ENCODE measurements at places on chromosomes 16 and 17.

DNA sequence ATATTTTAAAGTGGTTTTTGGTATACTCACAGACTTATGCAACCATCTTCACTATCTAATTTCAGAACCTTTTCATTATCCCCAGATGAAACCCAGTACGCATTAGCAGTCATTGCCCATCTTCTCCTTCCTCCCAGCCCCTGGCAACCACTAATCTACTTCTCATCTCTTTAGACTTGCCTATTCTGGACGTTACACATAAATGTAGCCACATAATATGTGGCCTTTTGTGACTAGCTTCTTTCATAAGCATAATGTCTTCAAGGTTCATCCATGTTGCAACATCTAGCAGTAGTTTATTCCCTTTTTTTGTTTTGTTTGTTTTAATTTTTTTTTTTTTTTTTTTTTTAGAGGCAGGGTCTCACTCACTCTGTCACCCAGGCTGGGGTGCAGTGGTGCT is 28.5 kb upstream of the C17orf107 start:
- DNase-seq = no peak

DNA sequence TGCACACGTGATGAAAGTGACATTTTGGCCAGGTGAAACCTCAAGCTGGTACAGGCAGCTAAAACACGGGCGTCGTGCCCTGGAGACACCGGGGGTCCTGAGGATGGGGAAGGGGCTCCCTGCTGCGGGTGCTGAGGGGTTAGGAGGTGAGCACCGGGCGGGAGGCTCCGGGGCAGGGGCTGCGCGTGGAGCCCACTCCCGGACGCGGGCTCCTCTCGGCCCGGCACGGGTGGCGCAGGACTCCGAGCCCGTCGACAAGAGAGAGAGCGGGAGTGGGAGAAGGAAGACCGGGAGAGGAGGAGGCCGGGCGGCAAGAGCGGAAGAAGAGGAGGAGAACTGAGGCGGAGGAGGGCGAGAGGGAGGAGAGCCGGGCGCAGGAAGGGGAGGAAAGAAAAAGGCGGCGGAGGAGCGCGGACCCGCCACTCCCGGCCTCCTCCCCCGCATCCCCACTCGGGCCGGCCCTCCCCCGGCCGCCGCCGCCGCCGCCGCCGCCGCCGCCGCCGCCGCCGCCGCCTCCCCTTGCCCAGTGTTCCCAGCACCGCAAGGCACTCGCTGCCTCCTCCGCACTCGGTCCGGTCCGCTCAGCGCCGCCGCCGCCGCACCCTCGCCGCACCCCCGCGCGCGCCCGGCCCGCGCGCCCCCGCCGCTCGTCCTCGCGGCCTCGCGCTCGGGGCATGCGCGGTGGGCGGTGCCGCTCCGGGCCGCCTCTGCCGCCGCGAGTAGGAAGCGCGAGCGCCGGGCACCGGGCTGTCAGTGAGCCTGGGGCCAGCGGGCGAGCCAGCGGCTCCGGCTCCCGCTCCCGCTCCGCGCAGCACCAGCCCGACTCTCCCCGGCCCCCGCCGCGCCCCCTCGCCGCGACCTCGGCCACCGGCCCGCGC is at the start of gene PRKCA:
PRKCA (plus strand) TSS at position 750 of the 878 bp plus-strand sequence.
- DNase-seq = peak; percentile 73

DNA sequence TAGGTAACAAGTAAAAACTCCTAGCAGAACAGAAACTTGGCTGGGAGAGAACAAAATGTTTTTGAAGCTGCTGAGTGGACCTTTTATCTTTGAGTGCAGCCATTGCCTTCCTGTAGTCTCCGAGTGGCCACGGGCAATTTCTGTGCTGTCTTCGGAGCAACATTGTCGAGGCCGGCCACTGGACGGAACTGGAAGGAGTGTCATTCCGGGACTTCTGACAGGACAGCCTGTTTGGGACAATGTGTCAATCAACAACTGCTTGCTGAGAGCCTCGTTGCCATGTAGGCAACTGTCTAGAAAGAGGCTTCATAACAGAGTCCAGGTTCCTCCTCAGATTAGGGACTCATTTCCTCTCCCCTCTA is 96.2 kb upstream of the CDYL2 start:
- no peak for DNase-seq

DNA sequence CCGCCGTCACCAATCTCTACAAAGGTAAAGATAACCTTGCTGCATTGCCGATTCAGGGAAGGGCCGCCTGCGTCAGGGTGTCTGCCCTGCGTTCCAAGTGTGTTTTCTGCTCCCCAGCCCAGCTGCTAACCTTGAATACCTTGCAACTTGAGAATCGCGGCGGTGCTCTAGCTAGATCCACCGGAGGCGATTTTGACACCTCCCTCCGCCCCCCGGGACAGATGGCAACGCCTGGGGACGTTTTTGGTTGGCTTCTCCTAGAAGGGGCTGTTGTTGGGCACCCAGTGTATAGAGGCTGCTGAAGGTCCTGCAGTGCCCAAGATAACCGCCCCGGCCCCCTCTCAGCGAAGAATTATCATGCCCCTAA is 1.5 kb downstream of the HAPSTR1 start:
- DNase-seq = peak; percentile 27

DNA sequence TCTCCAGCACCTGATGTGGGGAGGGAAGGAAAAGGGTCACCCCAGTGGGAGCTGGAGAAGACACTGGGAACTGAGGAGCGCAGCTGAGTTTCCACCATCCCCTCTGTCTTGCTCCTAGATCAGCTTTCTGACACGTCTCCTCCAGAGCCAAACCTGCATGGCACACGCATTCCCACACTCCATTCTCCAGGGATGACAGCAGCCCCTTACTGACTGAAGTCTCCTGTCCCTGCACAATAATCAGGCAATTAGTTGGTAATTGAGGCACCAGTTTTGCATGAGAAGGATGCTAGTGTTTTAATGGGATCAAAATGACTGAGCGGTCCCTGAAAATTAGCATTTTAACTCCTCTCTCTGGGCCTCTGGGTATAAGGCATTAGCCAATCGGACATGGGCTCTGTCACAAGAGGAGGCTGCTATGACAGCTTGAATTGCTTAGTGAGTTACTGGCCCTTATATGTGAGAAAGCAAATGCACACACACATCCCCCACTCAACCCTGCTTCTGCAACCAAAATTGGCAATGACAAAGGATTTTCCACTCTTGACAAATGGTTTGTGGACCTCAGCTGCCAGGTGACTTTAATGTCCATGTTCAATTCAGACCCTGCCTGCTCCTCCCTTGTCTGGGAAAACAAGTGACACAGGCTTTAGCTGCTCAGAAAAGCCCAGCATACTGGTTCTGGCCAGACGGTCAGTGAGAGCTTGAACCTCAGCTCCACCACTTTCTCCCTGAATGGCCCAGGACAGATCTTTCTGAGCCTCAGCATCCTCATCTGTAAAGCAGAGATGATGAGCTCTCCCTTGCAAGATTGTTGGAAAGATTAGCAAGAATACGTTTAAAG is 57.2 kb upstream of the SREBF1 start:
- no peak for DNase-seq

DNA sequence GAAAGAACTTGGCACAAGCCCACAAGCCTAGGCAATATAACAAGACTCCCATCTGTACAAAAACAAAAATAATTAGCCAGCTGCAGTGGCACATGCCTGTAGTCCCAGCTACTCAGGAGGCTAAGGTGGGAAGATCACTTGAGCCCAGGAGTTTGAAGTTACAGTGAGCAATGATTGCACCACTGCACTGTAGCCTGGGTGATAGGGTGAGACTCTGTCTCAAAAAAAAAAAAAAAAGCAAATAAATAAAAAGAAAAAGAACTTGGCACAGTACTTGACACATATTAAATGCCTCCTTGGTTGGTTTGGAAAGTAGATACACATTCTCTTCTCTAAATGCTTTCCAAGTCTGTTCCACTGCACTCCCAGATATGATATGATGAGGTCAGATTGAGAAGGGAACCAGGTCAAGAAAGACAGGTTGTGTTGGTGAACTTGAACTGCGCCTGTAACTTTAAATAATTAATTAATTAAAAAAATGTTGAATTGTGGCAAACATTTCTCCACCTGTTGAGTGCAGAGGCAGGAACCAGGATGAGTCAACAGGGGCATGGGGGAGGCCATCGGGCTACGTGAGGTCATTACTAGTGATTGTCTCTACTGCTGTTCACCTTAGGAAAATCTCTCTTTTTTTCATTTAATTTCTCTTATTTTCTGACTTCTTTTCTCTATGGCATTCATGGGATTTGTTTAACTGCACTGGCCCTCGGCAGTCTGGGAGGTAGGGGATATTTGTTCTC is 25.9 kb upstream of the EFCAB13 start:
- no peak for DNase-seq

- DNase-seq = no peak
Measured at GRCh38 chr17:61201211-61201610, 198.4 kb upstream of the TBX2 start.

DNA sequence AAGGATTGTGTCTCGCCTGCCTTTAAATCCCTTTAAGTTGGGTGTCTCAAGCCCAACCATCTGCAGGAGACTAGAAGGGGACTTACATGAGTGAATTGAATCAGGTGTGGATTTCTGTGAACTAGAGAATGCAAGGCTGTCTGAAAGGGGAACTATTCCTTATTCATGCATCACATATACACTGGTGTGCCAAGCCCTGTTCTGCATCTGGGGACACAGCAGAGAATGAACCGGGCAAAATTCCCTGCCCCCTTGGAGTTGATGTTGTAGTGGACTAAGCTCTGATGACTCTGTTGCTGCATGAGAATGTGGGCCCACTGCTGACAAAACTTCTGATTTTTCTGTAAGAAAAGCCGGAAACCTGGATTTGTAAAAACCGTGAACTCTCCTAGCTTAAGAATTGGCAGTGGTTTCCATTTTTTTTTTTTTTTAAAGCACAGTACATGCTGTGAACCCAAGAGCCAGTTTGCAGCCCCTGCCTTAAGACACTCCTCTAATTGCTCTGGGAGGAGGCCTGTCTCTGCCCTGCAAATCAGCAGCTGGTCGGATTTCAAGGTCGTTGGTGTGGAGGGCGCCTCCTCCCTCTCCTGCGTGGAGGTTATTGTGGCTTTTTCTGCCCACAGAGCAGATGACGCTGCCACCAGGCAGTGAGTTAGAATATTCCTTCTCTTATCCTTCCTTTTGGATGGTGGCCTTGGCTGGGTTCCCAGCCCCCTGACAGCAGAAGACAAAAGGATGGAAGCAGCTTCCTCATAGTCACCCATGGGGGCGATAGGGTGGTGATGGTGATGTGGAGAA is 131.0 kb downstream of the PRKCB start:
- no peak for DNase-seq

- no peak for DNase-seq
Measured at GRCh38 chr17:81870981-81871386, at the start of gene ARHGDIA. Gene ARHGDIA (minus strand): TSS chr17:81871337. CDS start chr17:81869930, 1,407 bp downstream.

DNA sequence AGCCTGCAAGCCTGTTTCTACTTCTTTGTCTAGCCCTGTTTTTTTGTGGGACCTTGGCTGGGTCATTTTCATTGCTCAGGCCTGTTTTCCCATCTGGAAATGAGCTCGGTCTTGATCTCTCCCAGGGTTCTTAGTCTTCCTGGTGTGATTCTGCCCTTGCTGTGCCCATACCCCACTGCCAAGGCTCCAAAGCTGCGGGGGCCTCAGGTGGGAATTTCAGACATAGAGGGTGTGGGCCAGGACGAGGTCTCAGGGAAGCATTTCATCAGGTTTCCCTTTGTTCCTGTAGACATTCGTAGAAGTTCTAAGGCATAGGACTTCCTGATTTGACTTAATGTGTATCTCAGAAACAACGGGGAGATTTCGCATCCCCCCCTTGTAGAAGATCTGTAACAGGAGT is 5.8 kb downstream of the MPRIP start:
- no peak for DNase-seq

DNA sequence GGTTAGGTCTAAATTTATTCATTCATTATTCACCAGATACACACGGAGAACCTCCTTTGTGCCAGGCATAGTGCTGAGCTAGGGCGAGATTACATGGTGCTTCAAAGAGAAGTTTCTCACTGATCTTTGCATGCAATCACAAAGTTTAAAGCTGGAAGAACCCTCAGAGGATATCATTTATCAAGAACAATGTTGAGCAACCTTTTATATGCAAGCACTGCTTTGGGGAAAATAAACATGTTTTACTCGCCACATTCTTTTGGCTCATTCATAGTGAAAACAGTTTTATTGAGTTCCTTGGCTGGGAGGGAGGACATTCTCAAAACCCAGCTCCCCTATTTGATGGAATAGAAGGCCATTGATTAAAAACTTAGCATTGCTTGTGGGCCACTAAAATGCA is 49.8 kb upstream of the XYLT1 start:
- no peak for DNase-seq

DNA sequence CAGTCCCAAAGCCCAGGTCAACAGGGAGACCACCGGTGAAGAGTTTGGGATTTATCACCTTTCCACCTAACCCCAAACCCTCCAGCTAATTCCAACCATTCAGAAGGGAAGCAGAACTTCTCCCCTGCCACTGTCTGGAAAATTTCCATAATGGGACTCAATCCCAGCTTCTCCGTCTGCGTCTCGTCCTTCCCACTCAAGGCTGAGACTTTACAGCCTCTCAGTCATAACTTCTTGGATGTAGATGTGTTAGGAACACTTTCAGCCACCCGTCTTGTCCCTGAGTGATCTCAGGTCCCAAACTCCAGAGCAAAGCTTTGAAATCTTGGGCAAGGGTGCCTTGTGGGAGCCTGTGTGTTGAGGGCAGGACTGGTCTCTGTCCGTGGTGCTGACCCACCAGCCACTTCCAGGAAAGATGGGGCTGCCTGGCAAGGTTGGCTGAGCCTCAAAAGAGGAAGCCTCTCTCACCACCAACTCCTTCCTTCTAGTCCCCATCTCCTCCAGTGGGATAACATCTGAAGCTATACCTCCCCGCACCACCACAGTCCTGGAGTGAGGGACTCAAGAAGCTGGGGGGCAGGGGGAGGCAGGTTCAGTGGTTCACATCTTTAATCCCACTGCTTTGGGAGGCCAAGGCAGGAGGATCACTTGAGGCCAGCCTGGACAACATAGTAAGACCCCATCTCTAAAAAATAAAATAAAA is 9.3 kb downstream of the GAS2L2 start:
- no peak for DNase-seq

DNA sequence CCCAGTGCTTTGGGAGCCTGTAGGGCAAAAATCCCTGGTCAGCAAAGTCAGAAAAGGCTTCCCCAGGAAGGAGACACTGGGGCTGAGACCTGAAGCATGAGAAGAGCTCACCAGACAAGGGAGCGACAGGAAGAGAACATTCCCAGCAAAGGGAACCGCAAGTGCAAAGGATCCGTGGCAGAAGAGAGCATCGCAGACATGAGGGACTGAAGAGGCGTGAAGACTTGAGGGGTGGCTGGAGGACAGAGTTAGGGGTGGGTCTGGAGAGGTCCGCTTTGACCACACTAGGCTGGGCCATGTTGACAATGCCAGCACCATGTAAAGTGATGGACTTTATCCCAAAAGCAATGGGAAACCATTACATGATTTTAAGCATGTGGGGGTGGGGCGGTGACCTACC is 128.1 kb upstream of the IRX3 start:
- DNase-seq = no peak

GRCh38 chr17:78258323-78259191 is 27.1 kb downstream of the TMEM235 start:
- peak; percentile 78 for DNase-seq

GRCh38 chr16:4272114-4272956 is 488 bp downstream of the TFAP4 start:
- DNase-seq = peak; percentile 25

DNA sequence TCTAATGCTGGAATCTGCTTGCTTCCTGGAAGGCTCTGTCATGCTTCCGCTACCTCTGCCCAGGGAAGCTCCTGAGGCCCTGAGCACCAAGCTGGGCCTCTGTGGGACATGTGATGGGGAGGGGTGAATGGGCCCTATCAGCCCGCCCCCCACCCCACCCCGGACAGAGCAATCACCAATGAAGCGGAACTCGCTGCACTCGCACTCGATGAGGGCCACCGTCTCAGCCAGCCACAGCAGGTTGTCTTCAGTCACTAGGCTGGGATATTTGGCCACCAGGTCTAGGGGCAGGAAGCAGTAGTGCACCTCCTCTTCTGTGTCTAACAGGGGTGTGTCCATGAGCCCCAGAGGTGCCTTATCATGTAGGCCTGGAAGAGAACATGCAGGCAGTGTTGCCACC is 23.6 kb downstream of the KCTD19 start:
- DNase-seq = no peak

All from CD4-positive, alpha-beta T cell treated with Interferon gamma for 1 hour (primary cell).